Cardiac muscle cell (in vitro differentiated cells and primary cell): ENCODE measurements at places on chromosomes 2 and 18.

DNA sequence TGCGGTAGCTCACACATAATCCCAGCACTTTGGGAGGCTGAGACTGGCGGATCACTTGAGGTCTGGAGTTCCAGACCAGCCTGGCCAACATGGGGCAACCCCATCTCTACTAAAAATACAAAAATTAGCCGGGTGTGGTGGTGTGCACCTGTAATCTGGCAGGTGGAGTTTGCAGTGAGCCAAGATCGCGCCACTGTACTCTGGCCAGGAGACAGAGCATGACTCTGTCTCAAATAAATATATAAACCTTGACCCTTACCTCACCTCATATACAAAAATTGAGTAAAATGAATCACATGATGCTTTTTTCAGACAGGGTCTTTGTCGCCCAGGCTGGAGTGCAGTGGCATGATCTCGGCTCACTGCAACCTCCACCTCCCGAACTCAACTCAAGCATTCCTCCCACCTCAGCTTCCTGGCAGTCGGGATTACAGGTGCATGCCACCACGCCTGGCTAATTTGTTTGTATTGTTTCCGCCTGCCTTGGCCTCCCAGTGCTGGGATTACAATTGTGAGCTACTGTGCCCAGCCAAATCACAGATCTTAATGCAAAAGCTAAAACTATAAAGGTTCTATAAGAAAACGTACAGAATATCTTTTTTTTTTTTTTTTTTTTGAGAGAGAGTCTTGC lies 25.3 kb downstream of the XPO1 start:
- no peak for DNase-seq

DNA sequence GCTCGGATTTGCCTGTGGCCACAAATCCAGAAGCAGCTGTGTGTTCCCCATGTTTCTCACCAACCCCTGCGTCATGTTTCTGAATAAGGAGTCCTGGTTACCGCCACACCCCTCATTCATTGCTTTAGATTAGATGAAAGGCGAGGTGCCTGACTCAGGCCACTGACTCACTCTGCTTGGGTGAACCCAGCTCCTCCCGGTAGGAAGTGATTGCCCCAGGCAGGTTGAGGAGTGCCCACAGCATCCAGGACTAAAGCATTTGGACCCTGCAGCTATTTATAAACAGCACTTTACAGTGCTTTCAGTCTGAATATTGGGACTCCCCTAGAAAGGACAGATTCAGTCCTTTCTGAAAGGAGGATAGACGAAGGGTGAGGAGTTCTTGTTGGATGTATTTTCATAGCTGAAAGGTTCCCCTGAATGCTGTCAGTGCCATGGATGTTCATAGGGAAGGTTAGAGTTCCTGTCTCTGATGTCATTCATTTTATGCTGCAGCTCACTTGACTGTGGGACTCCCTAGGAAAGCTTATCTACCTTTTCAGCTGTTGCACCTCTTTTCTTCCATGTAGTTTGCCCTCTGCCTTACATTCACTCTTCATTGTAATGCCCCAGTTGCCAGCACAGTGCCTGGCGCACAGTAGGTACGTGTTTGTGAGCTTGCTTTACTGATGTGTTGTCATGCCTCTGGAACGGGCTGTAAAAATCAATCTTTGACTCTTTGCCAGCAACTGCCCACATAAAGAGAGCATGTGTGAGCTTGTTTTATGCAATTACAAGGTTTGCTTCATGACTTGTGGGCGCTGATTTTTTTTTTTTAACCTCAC lies 14.9 kb downstream of the ITGA6 start:
- DNase-seq, result no peak

- no peak for DNase-seq
Observed at GRCh38 chr2:33081691-33082090, 134.9 kb downstream of the LTBP1 start.

DNA sequence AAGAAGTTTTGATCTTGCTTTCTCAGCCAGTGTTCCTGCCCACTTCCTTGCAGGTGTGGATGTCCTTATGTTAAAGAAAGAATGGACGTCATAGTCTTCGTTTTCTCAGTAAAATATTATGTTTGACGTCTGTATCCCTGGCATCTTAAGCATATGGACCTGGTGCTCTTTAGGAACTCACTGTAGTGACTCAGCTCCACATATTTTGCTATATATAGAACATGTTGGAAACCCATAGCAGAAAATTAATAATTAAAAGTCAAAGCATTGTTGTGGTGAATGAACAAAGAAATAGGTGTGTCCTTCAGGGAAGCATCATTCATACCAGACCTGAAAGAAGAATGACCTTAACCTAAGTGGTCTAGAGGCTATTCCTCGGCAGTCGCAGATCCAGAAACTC lies 196.1 kb downstream of the MCFD2 start:
- DNase-seq, result peak; percentile 47

GRCh38 chr2:169031202-169031601 lies at the start of gene ABCB11:
TSS of gene ABCB11 (minus strand) at chr2:169031324. CDS start at chr2:169018125, 13,199 bp downstream.
- DNase-seq, result no peak

DNA sequence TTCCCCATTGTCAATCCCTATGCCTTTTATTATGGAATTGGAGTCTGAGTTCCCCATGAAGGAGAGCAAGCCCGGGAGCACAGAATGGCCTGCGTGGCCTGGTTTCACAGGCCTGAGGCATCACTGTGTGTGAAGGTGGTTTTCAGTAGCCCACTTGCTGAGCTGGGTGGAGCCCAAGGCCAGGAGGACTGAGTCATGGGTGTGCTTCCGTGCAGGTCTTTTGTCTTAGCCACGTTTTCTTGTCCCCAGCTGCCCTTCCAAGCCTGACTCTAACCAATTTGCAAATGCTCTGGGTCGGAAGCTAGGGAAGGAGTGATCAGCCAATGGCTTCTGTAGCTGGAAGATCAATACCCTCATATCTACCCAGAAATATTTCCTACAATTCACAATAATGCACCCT lies 119.2 kb downstream of the MAPK4 start:
- DNase-seq, result no peak

DNA sequence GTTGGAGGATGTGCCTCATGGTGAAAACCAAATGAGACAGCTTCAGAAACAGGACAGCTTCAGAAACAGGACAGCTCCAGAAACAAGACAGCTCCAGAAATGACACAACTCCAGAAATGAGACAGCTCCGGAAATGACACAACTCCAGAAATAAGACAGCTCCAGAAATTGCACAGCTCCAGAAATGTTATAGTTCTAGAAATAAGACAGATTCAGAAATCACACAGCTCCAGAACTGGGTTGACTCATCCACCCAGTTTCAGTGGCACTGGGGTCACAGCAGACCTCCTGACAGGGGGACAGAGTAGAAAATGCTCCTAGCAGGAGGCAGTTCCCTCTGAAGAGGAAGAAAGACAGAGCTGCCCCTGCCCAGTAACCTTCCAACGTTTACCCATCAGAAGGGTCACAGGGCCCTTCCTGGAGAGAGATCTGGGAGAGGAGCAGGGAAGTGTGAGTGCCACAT lies 26.9 kb upstream of the COL6A3 start:
- DNase-seq, result no peak

DNA sequence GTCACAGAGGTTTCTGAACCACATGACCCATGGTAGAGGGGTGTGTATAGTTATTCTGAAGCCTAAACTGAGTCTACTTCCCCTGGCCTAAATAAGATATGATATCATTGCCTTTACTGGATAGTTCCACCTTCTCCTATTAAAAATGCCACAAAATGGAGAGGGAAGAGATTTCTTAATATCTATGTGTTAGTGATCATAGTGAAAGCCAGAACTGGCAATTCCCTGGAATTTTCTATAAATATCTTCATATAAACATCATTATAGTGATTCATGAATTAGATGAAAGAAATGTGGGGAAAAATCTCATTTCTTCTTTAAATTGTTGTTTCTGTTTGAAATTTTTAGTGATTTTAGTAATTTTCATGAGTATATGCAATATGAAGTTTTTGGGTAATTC lies 45.8 kb downstream of the TSHZ1 start:
- no peak for DNase-seq

DNA sequence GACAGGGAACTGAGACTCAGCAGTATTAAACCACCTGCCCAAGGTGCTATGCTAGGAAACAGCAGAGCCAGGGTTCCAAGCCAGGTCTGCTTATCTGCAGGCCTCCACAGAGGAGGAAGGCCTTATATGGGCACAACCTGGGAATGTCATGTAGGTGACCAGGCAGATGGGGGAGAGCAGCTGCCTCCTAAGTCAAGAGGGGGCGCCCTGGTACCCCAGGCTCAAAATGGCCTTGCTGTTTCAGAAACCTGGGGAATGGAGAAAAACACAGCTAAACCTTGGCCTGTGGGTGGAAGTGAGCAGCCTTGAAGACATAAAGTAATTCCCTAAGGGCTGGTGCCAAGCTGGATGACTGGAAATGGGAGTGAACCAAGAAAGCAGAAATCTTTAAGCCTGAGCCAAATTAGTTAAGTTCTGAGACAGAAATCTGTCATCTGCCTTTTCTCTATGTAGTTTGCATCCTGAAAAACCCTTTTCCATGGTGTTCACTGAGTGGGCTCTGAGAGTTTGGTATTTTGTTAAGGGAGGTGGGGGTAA lies 79.1 kb downstream of the MAPK4 start:
- peak; percentile 56 for DNase-seq

- no peak for DNase-seq
Observed at GRCh38 chr18:4636967-4637366, 181.9 kb upstream of the DLGAP1 start.

DNA sequence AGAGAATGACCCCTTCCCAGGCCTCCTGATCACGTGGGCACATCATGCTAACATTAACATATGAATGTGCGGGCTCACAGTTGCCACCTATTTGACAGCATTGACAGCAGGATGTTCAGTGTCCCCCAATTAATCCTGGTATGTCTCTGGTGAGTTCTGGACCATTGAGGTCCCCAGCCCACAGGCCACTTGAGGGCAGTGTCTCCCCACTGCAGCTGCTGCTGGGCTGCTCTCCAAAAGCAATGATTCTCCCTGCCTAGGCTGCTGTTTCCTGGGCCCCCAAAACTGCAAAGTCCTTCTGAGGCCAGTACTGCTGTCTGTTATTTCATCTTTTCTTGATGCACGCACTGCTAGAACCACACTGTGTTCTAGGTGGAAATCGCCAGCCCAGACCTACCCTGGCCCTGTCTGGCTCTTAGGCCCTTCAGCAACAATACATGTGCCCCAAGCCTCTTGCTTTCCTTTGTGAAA lies 52.7 kb upstream of the MAPK4 start:
- DNase-seq, result peak; percentile 74

DNA sequence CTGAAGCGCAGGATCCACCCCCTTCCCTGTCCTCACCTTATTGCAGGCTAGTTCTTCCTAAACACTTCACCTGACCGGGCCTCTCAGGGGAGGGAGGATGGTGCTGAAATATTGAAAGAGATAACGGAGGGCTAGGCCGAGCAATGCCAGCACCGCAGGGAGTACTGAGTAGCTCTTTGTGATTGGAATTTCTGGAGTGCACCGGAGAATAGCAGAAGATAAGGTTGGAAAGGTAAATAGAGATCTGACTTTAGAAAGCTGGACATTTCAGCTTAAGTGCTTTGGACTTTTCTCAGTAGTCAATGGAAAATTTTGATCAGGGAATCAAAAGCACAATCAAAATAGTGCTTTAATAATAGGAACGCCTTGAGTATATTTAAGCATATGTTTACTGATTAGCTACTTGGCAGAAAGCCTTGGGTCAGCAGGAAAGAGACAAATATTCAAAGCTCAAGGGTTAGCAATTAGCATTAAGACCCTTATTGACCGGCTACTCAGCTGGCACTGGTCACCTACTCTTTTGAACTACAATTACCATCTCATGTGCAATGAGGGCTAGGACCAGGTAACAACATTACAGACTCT lies 142.9 kb upstream of the NDUFV2 start:
- DNase-seq, result no peak

DNA sequence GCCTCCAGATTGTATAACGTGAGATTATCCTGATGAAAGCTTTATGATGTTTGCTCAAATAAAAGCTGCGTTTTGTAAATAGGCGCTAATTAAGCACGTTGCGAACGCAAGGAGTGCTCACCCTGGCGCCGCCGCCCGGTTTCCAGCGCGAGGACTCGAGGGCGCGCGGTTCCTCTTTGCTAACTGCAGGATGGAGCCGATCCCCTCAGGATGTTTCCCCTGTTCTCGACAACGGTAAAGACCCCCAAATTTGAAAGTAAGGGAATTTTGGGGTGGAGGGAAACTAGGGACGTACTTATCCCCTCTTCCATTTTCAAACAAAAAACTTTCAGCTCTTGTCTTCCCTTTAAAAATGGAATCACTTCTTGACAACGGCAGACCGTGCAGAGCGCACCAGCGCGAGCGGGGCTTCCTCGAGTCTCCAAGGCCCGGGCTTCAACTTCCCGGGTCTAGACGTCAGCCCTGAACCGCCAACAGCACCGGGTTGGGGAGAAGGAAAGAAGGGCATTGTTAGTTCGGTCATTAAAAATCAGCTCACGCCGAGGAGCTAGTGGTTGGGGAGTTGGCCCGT lies 1.1 kb upstream of the GBX2 start:
- DNase-seq, result no peak

DNA sequence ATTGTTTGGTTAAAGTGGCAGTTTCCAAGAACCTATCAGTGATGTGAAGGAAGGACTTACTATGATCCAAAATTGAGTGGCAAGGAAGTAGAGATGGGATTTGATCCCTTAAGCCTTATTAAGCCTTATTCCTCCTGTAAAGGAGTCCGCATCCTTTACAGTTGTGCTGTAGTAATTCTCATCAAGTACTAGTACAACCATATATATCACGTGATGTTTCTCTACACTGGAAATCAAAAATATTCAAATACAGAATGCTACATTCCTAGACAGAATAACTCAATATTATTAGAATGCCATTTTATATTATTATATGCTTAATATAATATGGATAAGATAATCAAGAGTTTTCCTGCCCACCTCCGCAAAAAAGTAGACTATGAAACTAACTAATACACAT lies 312.4 kb upstream of the SPHKAP start:
- DNase-seq, result no peak

GRCh38 chr2:147628971-147629421 lies 215.8 kb upstream of the ACVR2A start:
- no peak for DNase-seq

DNA sequence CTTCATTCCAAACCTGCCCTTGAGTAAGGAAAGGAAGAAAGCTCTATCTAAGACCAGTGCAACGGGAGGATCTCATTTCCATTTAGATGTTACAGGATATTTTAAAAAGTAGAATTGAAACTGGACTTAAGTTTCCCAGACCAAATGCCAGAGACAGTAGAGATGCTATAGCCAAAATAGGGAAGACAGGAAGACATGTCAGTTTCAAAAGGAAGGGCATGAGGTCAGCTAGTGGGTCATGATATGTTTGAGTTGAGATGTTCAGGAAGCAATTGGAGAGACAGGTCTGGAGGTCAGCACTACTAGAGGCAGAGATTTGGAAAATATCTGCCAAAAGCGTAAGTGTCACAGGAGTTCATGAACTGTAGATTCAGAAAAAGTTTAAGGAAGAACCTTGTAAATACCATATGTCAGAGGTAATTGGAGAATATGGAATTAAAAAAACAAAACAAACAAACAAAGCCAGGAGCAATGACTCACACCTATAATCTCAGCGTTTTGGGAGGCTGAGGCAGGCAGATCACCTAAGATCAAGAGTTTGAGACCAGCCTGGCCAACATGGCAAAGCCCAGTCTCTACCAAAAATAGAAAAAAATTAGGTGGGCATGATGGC lies 50.8 kb downstream of the EPHA4 start:
- DNase-seq, result no peak

- DNase-seq, result no peak
Observed at GRCh38 chr18:59109375-59109774, 30.3 kb upstream of the SEC11C start.
